ENCODE measurements at places on chromosomes 7 and 10.

DNA sequence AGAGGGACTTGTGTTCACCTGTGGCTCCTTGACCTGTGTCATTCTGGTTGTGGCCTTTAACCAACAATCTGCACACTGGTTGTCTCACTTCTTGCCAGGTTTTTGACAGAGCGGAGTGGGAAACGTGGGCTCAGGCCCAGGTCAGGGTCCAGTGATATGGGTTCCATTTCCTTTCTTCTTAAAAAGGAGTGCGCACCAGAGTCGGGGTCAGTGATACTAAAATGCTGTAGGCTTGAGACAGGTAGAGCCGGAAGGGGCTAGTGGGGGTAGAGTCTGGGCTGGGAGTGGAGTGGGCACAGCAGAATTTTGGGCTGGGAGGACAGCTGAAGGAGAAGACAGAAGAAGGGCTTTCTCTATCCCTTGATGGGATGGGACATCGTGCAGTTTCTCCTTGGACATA lies 61.2 kb downstream of the SH2D4B start:
- DNase-seq = no peak

GRCh38 chr7:130369110-130369711 lies 11.1 kb upstream of the CPA1 start:
- DNase-seq = no peak

GRCh38 chr10:13632884-13633440 lies 46.2 kb downstream of the PRPF18 start:
- no peak for DNase-seq

GRCh38 chr10:106795619-106796018 lies 368.9 kb downstream of the SORCS1 start:
- DNase-seq = no peak

DNA sequence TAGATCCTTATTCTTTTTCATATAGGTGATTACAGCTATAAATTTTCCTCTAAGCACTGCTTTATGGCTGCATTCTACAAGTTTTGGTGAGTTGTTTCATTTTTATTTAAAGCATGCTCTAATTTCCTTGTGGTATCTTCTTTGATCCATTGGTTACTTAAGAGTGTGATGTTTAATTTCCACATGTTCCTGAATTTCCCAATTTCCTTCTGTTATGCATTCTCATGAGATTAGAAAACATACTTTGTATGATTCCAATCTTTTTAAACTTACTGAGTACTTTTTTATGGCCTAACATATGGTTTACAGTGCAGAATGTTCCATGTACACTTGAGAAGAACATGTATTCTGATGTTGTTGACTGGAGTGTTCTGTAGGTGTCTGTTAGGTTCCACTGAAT lies 53.4 kb downstream of the MYL10 start:
- DNase-seq = no peak

- no peak for DNase-seq
Observed at GRCh38 chr7:77222065-77222464, 22.4 kb upstream of the FGL2 start.

DNA sequence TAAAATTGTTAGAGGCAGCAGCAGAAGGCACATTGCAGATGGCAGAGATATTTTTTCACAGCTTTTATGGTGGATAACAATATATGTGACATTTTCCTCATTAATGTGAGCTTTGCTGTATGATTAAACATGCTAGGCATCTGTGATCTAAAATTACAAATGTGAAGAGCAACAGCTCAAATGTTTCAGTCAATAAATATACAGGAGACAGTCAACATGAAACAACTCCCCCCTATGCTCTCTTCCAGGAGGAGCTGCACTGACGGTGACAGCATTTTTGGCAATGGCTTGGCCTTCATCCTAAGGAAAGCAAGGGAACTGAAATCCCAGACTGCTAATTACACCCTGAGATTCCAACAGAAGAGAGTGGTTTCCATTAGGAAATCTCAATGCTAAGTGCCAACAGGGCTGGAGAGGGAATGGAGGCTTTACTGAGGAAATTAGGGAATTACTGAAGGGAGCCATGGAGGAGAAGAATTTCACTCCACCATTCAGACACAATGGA lies 51.4 kb upstream of the GRB10 start:
- DNase-seq = no peak

GRCh38 chr7:6553448-6554044 lies 2.3 kb upstream of the GRID2IP start:
- DNase-seq = no peak

DNA sequence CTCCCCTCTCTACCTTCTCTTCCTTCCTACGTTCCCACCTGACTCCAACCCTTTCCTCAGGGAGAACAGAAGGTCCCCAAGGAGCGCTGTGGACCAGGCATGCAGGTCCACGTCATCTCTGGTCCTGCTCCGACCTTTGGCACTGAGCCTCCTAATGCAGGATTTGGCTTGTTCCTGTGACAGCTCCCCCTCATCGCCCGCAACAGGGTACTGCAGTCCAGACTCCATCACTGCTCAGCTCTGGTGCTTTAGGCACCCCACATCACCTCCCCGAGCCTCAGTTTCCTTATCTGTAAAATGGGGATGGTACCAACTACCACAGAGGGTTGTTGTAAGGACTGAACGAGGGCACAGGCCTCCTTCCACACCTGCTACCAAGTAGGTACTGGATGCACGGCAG lies 54.6 kb downstream of the FHIP2A start:
- DNase-seq = no peak

DNA sequence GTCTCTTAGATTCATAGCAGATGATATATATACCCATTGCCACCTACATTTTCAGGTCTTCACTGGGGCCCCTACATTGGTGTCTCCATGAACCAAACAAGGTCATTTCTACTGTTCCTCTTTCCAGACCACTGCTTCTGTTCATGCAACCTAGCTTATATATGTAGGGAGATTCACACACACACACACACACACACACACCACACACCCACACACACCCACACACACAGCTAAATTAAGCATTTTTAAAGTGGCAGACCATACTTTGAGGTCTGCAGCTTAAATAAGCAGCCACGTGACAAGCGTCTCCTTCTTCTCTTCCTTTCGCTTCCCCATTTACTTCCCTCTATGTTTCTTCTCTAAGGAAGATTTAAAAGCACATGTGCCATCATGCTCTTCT lies 70.0 kb upstream of the CC2D2B start:
- DNase-seq = no peak

DNA sequence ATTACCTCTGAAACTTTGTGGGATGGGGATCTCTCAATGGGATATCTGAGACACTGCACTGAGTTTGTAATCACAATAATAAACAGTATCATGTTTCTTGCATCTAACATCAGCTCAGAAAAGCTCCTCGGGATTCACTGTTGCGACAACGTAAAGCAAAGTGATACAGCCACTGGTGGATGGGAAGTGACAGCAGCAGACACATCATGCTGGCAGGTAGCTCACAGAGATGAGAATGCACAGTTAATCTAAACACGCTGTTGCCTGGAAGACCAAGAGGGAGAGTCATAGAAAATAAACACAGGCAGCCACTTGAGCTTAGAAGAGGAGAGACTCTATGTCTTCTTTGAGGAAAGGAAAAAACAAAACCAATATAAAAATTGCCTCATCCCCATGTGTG lies 513.8 kb downstream of the MAGI2 start:
- DNase-seq = no peak

- no peak for DNase-seq
Observed at GRCh38 chr7:112987171-112987570, 99.5 kb downstream of the GPR85 start.

GRCh38 chr10:75857269-75857846 lies 425.9 kb downstream of the LRMDA start:
- DNase-seq = no peak

- no peak for DNase-seq
Observed at GRCh38 chr7:50852901-50853300, 70.2 kb upstream of the GRB10 start.

DNA sequence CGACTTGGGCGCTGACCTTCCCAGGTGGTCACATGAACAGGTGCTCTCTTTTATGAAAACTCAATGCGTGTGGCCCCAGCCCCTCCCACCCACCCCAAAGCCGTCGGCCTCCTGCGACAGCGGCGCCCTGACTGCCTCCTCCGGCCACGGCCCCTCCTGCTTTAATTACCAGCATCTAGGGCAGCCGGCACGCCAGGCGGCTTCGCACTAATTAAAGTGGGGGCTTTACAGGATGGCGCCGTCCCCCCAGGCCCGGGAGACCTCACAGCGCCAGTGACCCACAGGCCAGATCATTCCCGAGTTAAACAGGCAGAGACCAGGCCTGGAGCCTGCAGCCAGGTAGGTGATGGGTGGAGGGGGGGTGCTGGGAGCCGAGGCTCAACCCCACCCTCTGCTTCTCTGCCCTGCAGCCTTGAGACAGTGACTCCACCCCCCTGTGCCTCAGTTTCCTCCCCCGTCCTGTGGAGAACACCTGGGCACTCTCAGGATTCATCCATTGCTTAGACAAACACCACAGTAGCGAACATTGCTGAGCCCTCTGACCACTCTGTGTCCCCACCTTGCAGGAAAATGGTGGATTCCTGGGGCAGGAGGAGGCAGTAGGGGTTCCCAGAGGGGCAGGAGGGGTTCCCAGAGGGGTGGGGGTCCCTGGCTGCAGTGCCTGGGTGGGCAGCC lies 100.8 kb downstream of the MICALL2 start:
- no peak for DNase-seq

DNA sequence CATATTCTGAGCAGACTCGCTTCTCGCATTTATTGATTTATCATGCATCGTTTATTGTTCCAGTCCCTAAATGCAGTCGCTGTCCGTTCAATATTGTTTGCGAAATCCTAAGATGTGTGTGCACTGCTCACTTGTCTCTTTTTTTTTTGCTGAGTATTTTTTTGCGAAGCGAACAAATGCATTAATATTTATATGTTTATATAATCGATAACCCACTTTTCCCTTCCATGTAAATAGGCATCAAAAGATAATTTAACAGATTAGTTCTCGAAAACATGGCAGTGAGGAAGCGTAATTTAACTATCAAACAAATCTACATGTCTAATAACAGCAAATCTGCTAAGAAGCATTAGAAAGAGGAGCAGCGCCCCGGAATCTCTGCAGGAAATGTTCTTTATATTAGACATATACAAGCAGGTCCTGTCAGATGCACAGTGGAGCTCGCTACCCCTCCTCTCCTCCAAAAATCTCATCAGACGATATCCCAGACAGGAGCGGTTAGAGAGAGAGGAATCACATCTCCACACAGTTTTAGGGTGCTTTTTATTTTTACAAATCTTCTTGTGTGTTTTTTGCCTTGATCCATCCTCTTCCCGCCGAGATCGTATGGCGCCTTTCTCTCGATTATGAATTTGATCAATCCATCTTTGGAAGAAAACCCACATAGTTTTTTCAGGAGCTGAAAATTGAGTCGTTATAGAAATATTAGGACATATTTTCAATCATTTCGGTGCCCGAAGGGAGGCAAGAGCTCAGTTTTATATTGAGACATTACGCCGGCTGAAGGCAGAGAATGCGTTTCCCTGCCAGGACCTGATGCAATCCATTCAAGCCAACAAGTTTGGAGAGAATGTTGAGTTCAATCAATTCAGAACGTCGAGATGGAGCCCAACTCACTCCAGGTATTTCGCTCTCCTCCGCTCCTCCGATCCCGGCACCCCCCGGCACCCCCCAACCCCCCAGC lies at the start of gene ARID5B:
ARID5B (plus strand) TSS at position 871 of the 964 bp plus-strand sequence; CDS start at position 882, 11 bp downstream.
- DNase-seq = peak; percentile 26

DNA sequence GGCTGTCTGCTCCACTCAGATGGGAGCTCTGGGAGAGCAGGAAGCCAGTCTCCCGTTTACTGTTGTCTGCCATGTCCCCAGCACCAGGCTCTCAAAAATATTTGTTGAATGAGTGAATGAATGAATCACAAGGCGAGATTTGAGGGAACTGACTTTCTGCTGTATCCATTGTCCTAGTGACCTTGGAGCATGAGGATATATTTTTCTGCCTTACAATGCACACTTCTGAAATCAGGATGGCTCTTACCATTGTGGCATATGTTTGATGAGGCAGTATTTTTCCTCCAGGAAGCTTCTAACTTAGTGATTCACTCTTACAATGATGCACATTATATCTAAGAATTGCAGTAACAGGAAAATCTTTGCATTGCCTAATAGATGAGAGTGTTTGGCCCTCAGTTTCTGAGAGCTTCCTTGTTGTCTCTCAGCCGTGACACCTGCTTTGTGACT lies 136.4 kb downstream of the RPS24 start:
- no peak for DNase-seq

DNA sequence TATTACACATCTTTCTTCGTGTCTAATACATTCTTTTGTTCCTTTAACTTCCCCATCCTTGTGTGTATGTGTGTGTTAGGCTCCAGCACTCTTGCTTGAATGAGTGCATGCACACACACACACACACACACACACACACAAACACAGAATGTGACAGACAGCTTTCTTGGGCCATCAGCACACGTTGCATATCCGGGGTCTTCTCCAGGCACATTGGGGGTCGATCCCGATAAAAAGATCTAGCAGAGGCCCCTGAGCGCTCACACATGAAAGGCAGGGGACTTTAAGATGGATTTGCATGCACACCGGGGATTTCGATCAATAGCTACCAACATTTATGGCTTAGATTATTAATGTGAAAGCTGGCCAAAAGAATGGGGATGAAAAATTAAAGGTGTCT lies 4.5 kb downstream of the SKIDA1 start:
- no peak for DNase-seq

DNA sequence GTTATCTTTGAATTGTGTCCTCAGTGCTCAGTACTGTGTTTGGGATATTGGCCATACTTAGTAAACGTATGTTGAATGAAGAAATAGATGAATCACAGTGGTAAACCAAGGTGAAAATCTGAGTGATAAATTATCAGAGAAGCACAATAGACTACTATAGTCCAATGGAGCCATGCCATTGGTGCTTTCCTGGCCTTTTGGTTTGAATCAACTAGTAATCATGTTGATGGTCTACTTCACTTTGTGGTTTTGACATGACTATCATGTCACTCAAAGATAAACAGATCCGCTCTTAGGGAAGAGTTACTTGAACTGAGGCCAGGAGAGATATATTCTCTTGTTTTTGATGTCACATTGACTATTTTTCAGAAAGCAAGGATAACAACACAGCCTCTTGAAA lies 86.1 kb upstream of the IGFBP3 start:
- DNase-seq = no peak

DNA sequence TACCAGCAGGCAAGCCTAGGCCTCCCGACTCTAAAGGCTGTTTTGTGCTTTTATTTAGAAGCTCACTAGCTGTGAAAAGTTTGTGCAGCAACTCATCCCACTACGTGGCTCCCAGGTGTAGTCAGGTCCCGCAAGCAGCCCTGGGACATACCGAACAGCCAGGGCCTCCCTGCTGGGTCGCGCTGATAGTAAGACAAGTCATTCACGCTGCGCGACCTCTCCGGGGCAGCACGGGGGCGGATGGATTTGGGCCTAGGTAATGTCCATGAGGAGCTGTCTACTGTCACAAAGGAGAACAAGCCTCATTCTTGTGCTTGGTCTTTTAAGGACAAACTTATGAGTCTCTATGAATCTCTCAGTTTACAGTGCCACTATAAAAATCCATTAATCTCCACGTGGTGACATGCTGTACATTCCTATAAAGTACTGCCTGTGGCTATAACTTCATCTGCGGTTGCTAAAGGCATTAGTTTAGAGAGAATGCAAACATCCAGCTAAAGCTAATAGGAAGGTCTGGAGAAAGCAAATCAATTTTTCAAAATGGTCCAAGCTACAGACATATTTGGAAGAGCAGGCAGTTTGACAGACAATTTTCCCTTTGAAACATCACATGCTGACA lies 546.8 kb downstream of the PHTF2 start:
- DNase-seq = no peak

- DNase-seq = no peak
Observed at GRCh38 chr7:37141742-37142141, 306.9 kb downstream of the ELMO1 start.

- no peak for DNase-seq
Observed at GRCh38 chr7:22252016-22252415, 104.9 kb downstream of the RAPGEF5 start.

GRCh38 chr10:30011396-30011795 lies 48.0 kb downstream of the JCAD start:
- DNase-seq = no peak

- DNase-seq = no peak
Observed at GRCh38 chr10:14566498-14566897, 208.2 kb downstream of the FAM107B start.

Measured in stimulated activated CD4-positive, alpha-beta T cell treated with anti-CD3 and anti-CD28 coated beads, TNF-alpha, amount 100 ng/mL, for 24 hours (primary cell).